A549 (cell line): ENCODE measurements at places on chromosomes 2 and 18. TPM values are rescaled to one million over a fixed set of nuclear protein-coding genes. Genes with fewer than 3 reads are reported as not detected.

GRCh38 chr18:25669741-25670140 lies 317.8 kb upstream of the ZNF521 start:
- no peak for DNase-seq

DNA sequence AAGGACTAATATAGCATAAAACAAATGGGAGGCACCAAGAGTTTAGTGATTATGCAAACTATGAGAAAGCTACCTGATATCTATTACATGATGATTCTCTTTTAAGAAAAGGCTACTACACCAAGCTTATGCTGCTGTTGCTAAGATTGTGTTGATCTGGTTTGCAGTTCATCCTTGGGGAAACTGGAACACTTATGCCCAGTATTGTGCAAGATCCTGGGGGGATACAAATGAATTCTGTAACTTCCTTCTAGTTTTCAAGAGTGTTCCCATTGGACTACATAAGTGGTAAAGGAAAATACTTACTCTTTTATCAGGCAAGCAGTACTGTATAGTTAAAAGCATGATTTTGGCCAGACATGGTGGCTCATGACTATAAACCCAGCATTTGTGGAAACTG lies 3.1 kb upstream of the NMI start:
- no peak for DNase-seq

Gene PLGLB2
- polyA plus RNA-seq, result 0.51 to 0.76 TPM (median 0.59 TPM) in 3 replicates

GRCh38 chr18:24043403-24043802 lies 28.8 kb downstream of the TTC39C start:
- DNase-seq, result no peak

Gene DAW1
- 1.1 to 2.0 TPM (median 1.3 TPM) in 3 replicates for polyA plus RNA-seq

Gene SESTD1
- 12.6 to 16.3 TPM (median 12.8 TPM) in 3 replicates for polyA plus RNA-seq

DNA sequence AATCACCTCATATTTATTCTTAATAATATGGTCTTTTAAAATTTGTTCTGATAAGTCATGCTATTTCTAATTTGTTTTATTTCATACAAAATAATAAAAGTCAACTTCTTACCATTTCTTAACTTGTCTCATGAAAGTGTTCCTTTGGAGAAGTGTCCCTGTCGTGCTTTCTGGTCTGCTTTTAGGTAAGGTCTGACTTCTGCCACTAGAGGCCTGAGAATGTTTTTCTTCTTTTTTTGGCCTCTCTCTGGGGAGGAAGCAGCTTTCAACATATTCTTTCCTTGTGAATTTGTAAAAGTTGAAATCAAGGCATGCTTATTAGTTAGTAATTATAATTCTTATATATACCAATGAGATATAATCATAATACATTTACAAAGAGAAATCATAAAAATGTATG lies 39.4 kb downstream of the MAP2 start:
- DNase-seq, result no peak
